CD4-positive, alpha-beta memory T cell (primary cell): ENCODE measurements at places on chromosomes 1 and 21. TPM values are rescaled to one million over a fixed set of nuclear protein-coding genes. Genes with fewer than 3 reads are reported as not detected.
A peak's percentile ranks its signal among the peaks of the same experiment; 100 is the strongest.

SH3BGR gene
- total RNA-seq: 0.58 TPM

KRTAP23-1 gene
- not detected for total RNA-seq

ANGPTL1 gene
- not detected for total RNA-seq

FCER1A gene
- not detected for total RNA-seq

OR2L8 gene
- 0.73 TPM for total RNA-seq

RNF186 gene
- not detected for total RNA-seq

PSMB2 gene
- total RNA-seq: 25.5 TPM

CLCN6 gene
- total RNA-seq: 20.8 TPM

ETS2 gene
- 14.6 TPM for total RNA-seq

DNA sequence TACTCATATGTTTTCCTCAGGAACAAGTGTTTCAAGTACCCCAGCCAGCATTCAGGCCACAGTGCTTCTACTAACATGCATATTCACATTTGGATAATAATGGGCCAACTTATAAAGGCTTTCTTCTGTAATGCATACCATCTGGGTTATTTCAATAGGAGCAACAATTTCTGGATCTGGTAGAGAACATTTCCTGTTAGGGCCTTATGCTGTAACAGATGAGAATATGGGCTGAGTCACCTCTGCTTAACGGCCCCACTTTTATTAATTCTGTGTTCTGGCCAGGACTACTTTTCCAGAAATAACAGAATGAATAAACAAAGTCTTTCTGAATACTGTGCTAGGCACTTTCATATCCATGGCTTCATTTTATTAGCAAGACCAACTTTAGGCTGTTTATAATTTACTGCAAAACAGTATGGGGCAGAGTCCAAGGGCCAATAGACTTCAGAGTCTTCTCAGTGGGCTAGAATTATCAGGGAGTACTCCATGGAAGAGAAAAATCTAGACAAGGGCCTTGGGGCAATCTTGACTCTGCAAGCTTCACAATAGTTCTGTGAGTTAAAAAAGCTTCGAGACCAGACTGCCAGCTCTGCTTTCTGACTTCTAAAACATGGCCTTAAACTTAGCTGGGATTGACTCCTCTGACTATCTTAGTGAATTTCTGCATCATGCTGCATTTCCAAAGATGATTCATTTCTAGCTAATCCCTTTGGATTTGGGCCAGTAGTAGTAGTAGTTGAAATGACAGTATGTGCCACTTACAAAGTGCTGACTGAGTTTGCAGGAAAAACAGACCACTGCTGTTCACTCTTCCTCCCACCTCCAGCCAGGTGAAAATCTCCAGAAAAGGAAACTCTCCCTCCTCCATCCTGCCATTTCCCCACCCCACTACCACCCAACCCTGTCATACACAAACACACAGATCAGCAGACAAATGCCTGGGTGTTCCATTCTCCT, 8.2 kb upstream of the SSX2IP start:
- no peaks in the 10 kb centered on the region for H3K27me3 ChIP-seq
- H3K4me1 ChIP-seq: peaks cover 2% of the 10 kb centered on the region

GRCh38 chr1:55179177-55179835, 35.9 kb downstream of the USP24 start:
- DNase-seq: no peak
- no peaks in the 10 kb centered on the region for H3K36me3 ChIP-seq
- peaks cover 14% of the 10 kb centered on the region for H3K4me1 ChIP-seq
- no peak overlapping the region for H3K4me3 ChIP-seq
- H3K27ac ChIP-seq: no peak overlapping the region
- no peaks in the 10 kb centered on the region for H3K27me3 ChIP-seq

DNA sequence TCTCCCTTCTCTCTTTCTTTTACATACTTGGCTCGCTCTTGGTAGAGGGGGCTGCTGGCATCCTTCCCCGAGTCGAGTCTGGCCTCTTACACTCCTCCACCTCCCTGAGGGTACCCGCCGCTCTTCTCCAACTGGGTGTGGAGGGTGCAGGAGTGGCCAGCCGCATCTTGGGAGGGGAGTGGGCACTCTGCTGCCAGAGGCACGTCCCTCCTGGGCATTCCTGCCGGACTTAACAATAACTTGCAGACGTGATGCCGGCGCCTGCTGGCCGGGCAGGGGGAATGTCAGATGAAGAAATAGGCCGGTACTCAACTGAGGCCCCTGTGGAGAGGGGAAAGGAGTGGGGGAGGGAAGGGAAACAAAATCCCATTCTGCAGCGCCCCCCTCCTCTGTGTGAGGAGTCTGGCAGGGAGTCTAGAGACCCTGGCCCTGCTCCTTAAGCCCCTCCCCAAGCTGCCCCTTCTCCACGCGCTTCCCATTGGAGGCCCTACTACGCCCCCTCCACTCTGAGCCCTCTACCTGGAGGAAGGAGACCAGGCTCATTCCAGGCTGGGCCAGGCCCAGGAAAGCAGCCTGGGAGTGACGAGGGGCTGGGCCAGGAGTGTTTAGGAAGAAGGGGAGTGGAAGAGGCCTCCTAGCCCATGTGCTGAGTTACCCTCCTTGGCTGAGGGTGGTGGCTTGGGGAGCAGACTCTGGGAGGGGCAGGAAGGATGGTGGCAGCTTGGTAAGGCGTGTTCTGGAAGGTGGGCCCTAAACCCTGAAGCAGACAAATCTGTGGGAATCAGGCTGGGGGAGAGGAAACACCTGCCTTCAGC, 1.8 kb downstream of the ATP2B4 start:
- peaks cover 59% of the 10 kb centered on the region for H3K4me1 ChIP-seq
- H3K4me3 ChIP-seq: peak overlapping the region; percentile 82
- DNase-seq: peak; percentile 52
- peak overlapping the region; percentile 84 for H3K27ac ChIP-seq

DNA sequence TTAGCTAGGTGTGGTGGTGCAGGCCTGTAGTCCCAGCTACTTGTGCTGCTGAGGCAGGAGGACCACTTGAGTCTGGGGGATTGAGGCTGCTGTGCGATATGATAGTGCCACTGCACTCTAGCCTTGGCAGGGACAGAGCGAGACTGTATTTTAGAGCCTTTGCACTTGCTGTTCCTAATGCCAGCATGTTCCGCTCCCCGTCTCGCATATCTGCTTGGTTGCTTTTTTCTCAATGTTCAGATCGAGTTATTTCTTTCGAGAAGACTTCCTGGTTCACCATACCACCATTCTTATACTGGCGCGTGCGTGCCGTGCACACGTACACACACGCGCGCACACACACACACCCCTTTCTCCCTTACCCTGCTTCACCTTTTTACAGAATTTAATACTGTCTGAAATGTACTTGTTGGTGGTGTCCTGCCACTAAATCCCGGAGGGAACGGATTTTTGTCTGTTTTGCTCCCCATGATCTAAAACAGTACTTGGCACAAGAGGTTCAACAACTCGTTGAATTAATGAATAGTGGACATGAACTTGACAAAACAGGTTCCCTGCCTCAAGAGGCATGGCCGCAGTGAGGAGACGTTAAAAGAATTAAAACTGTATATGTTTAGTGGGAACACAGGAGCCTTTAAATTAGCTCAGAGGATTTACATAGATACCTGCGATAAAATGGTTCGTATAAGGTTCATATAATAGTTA, 1.1 kb upstream of the RPRD2 start:
- peaks cover 25% of the 10 kb centered on the region for H3K4me1 ChIP-seq
- H3K27me3 ChIP-seq: no peaks in the 10 kb centered on the region
- DNase-seq: no peak
- peak overlapping the region; percentile 98 for H3K4me3 ChIP-seq
- H3K36me3 ChIP-seq: no peaks in the 10 kb centered on the region

DNA sequence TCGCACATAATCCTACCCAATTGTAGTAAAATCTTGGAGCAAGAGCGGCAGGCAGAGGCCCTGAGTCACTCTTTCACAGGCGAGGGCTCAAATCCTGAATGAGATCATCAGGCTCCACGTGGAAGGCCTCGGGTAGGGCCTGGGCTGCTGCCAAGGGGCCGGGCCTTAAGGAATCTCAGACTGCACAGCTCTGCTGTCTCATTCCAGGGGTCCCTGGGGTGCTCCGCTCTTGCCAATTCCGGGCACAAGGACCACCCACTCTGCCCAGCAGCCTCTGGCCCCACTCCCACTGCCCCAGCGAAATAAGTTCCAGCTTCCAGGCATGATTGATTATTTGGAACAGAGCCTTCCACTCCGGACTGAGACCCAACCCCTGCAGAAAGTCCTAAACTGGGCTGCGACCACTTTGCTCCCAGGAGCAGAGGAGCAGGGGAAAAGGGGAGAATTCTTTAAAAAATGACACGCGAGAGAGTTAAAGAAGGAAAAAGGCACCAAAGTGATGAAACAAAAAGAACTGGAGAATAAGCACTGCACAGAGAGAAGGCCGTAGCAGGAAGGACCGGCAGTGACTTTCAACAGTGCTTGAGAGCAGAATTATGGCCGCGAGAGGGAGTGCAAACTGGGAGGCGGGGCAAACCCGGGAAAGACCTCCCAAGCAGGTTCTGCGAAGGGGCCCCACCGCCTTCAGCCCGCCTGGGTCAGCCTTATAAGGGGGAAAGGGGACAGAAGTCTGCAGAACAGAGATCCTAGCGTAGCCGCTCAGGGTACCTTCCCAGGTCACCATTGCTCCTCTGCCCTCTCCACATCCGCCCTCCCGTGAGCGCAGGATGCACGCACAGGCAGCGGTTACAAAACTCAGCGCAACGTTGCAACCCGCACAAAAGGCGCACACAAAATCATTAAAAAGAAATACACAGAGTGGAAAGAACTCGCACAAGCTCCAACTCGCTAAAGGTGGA, 2.0 kb downstream of the ADAMTS1 start:
- H3K4me1 ChIP-seq: peaks cover 28% of the 10 kb centered on the region
- H3K4me3 ChIP-seq: no peak overlapping the region
- no peak overlapping the region for H3K27ac ChIP-seq
- no peaks in the 10 kb centered on the region for H3K36me3 ChIP-seq

DNA sequence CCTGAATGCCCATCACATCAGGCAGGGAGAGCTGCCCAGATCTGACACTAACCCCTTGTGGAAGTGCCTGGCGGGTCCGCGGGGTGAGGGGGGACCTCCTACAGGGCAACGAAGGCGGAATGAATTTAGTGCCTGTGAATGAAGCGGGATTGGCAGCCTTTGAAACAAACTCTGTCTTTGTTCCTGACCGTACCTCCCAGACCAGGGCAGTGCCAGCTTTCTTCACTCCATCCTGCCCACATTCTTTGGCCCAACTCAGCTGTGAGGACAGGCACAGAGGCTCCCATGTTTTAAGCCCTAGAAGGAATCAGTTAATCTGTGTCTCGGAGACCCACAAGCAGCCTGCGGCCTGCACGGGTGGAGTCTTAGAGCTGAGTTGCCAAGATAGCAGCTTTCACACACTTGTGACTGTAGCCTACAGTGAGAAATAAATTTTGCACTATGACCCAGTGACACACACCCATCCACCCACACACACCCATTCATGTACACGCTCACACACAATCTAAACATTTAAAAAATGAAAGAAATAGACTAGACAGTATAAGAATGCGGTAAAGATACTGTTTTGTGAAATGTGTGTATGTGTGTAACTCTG, 60.1 kb upstream of the USP24 start:
- peaks cover 4% of the 10 kb centered on the region for H3K4me1 ChIP-seq
- no peak overlapping the region for H3K27ac ChIP-seq
- H3K36me3 ChIP-seq: no peaks in the 10 kb centered on the region
- no peak for DNase-seq
- no peaks in the 10 kb centered on the region for H3K27me3 ChIP-seq

DNA sequence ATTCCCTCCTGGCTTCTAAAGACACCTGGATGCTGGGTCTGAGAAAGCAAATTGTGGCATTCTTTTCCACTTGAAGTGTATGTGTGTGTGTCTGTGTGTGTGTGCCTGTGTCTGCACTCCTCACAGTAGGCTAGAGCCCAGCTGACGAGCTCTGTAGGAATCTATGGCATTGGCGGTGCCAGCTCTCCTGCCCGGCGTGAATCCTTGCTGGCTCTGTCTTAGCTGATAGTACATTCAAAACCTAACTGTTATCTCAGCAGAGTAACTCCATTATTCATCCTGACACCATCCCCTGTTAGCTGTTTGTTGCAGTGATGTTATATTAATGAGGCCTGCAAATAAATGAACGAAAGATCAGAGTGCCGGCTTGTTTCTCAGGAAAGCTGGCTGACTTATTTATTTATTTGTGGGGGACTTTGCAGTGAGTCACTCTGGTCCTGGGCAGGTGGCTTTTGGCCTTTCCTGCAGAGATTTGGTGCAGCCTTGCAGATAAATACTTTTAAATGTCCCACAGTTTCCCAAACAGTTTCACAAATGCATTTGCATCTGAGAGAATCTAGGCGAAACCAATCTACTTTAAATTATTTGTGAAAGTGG, 160.6 kb upstream of the CD34 start:
- no peak overlapping the region for H3K4me3 ChIP-seq
- no peak for DNase-seq
- no peaks in the 10 kb centered on the region for H3K27me3 ChIP-seq
- no peaks in the 10 kb centered on the region for H3K36me3 ChIP-seq
- no peak overlapping the region for H3K27ac ChIP-seq
- H3K4me1 ChIP-seq: no peaks in the 10 kb centered on the region

DNA sequence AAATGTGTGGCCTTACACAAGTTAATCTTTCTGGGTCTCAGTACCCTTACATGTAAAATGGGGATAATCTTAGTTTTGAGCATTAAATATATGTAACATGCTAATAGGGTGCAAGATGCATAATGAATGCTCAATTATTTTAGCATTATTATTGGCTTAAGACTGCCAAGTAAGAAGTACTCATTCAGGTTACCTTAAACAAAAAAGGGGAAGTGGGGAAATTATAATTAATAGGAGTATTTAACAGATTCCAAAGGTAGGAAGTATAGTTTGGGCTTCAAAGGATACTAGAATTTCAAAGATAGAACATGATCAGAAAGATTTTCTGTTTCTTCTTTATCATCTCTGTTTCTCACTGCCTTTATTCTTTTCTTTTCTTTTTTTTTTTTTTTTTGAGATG, 5.8 kb upstream of the CFAP126 start:
- H3K4me3 ChIP-seq: no peak overlapping the region
- DNase-seq: no peak
- no peaks in the 10 kb centered on the region for H3K27me3 ChIP-seq
- H3K36me3 ChIP-seq: no peaks in the 10 kb centered on the region
- H3K4me1 ChIP-seq: no peaks in the 10 kb centered on the region

- no peaks in the 10 kb centered on the region for H3K27me3 ChIP-seq
- DNase-seq: no peak
- no peak overlapping the region for H3K4me3 ChIP-seq
Observed at GRCh38 chr1:64893921-64894320, 72.4 kb downstream of the JAK1 start.

- peaks cover 14% of the 10 kb centered on the region for H3K36me3 ChIP-seq
- DNase-seq: no peak
- H3K4me3 ChIP-seq: no peak overlapping the region
- H3K4me1 ChIP-seq: peaks cover 23% of the 10 kb centered on the region
- no peaks in the 10 kb centered on the region for H3K27me3 ChIP-seq
- no peak overlapping the region for H3K27ac ChIP-seq
Observed at GRCh38 chr21:31137960-31138359, 99.7 kb upstream of the KRTAP19-8 start.

GRCh38 chr1:16026723-16027484, 5.1 kb downstream of the CLCNKA start:
- H3K27ac ChIP-seq: no peak overlapping the region
- H3K4me3 ChIP-seq: no peak overlapping the region
- H3K36me3 ChIP-seq: no peaks in the 10 kb centered on the region
- peak; percentile 52 for DNase-seq
